ENCODE measurements at places on chromosomes 2 and 18. TPM values are rescaled to one million over a fixed set of nuclear protein-coding genes. Genes with fewer than 3 reads are reported as not detected.

- no peak for DNase-seq
Observed at GRCh38 chr18:47985866-47986265, 55.4 kb upstream of the SMAD2 start.

DNA sequence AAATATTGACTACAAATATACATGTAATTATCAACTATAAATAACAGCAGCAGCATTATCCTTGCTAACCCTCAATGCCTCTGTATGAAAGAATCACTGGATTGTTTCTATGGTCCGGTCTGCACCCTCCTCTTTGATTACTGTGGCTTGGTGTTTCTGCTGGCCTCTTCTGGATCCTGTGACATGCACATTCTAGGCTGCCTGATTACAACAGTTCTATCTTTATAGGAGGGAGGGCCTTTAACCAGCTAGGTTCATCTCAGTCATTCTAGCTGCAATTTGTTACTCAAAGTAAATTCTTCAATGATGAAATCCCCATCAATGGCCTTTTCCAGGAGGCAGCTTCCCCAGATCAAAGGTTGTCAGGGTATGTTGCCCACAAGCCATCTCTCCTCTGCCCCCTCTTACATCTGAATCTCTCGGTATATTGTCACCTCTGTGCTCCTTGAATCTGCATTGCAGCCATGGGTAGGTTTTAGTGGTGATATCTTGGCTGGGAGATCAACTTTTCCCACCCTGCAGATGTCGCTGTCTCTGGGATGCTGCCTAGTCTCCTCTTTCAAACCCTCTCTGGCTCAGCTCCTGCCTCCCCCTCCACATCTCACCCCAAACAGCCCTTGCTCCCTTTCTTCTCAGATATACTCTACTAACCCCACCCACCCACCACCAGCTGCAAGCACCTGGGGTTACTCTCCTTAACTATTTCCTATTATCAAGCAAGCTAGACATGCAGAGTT lies 106.2 kb upstream of the BZW1 start:
- no peak for DNase-seq

DNA sequence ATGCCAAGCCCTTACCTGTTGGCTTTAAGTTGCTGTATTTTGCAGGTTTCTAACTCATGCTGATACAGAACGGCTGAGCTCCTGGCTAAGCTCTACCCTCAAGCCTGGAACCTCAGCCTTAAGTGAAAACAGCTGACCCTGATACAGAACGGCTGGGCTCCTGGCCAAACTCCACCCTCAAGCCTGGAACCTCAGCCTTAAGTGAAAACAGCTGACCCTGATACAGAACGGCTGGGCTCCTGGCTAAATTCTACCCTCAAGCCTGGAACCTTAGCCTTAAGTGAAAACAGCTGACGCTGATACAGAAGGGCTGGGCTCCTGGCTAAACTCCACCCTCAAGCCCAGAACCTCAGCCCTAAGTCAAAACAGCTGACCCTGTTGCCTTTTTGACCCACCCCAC lies 17.6 kb upstream of the DNER start:
- no peak for DNase-seq

- DNase-seq: no peak
Observed at GRCh38 chr18:79953971-79954651, 2.7 kb upstream of the SLC66A2 start.

Gene CHMP3
- 115 TPM for total RNA-seq

GRCh38 chr18:79768745-79769144 lies 29.0 kb upstream of the KCNG2 start:
- DNase-seq: no peak

Gene ELOA2
- not detected for total RNA-seq

- DNase-seq: no peak
Observed at GRCh38 chr2:46800625-46801349, 114.8 kb downstream of the MCFD2 start.

Gene SLC39A6
- 38.3 TPM for total RNA-seq

DNA sequence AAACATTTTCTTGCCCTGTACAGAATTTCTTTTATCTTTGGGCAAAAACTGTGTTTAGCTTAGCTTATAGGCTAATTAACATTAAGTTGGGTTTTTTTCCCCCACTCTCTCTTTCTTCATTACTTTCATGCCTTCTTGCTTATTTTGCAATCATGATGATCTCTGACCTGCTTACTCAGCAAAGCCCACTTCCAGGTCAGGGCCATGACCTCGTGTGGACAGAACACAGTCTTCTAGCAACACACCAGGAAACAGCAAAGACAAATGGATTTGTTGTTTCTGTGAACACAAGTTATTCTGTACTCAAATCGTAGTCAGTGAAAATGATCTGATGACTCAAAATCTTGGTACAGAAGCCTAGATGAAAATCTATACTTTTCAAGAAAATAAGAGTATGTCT lies 60.7 kb downstream of the SPATS2L start:
- DNase-seq: no peak

- peak; percentile 67 for DNase-seq
Observed at GRCh38 chr2:73999881-74000597, 15.3 kb downstream of the TET3 start.

DNA sequence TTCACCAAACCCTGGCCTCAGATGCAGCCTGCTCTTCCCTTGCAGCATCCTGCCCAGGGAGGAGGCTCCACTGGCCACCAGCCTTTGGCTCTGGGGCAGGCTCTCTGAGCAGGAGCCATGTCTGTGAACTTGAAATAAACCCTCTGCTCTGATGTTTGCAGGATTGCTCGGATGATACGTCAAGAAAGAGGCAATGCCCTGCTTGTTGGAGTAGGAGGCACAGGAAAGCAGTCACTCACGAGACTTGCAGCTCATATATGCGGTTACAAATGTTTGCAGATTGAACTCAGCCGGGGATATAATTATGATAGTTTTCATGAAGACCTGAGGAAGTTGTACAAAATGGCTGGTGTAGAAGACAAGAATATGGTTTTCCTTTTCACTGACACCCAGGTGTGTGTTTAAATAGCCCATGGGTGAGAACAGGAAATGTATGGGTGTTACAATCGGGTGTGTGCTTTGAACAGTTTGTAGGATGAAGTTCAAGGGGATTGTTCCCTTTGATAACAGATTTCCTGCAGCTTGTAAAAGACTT lies 177.9 kb downstream of the DNAH6 start:
- no peak for DNase-seq

GRCh38 chr2:99626158-99626557 lies 136.3 kb upstream of the REV1 start:
- DNase-seq: no peak

DNA sequence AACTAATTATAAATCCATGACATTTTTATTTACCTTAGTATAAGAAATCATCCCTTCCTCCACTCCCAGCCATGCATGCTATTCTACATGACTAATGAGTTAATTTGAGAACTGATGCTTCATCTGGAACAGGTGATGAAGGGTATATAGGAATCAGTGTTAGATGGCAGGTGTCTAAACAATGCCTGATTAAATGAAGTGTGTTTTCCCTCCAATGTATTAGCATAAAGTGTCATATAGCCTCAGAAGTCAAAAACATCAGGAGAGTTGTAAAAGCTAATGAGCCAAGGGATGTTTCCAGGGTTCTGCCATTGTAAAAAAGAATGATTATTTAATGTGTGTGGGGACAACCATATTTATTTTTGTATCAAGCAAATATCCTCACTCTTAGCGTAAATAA lies 913.8 kb downstream of the DCC start:
- DNase-seq: no peak

GRCh38 chr2:150023044-150023443 lies 435.5 kb upstream of the MMADHC start:
- DNase-seq: no peak

DNA sequence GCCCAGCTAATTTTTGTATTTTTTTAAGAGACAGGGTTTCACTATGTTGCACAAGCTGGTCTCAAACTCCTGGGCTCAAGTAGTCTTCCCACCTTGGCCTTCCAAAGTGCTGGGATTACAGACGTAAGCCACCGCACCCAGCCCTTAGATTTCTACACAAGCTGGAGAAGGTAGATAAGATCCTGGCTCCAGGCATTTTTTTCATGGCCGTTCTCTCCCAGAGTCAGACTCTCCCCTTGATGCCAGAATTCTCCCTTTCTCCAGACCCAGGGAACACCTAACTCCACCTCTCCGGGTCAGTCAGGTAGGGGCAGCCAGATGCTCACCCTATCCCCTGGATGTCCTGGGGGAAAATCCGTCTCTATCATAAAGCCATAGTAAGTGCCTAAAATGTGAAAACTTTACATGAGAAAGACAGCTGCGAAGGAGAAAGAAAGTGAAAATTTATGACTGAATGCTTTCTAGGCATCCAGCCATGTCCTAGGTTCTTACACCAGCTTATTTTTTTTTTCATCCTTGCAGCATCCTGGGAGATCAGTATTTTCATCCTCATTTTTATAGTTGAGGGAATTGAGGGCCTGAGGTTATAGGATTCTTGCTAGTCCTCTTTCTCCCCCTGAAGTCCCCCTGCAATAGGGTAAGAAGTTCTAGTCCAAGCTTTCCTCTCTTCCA lies 16.3 kb downstream of the SIX3 start:
- no peak for DNase-seq
